ENCODE measurements at places on chromosomes 1 and 21.

- DNase-seq: no peak
Measured at GRCh38 chr1:55210990-55211801, 4.0 kb downstream of the USP24 start.

GRCh38 chr1:192707978-192708547 lies 72.1 kb downstream of the RGS13 start:
- no peak for DNase-seq

- DNase-seq: no peak
Measured at GRCh38 chr1:111556325-111557037, 53.0 kb upstream of the ADORA3 start.

DNA sequence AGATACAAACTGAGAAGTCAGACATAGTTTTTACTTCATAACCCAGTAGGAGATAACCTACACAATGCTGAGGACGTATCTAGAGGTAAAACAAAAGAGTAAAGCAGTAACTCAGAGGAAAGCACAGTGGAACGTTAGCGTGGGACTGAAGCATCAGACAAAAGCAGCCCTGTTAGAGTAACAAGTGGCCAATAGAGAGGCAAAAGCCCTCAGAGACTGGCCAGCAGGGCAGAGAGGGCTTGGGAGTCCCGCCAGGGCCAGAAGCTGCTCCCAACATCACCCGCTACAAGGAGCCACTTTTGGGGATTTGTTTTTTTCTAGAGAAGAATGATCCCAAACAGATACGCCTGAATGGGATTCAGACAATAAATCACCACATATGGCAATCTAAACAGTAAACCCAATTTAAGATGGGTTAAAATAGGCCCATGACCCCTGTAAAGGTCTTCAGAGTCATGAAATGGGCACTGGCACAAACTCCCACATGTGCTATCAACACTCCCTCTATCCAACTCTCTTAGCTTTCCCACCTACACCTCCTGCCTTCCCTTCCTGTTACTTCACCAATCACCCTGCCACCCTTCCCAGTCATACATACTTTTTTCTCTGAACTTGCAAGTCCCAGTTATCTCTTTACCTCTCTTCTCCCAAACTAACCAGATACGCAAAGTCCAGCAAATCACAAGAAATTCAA lies 17.2 kb downstream of the TADA1 start:
- no peak for DNase-seq

- no peak for DNase-seq
Measured at GRCh38 chr1:52725903-52726264, 369 bp upstream of the ZYG11B start.

DNA sequence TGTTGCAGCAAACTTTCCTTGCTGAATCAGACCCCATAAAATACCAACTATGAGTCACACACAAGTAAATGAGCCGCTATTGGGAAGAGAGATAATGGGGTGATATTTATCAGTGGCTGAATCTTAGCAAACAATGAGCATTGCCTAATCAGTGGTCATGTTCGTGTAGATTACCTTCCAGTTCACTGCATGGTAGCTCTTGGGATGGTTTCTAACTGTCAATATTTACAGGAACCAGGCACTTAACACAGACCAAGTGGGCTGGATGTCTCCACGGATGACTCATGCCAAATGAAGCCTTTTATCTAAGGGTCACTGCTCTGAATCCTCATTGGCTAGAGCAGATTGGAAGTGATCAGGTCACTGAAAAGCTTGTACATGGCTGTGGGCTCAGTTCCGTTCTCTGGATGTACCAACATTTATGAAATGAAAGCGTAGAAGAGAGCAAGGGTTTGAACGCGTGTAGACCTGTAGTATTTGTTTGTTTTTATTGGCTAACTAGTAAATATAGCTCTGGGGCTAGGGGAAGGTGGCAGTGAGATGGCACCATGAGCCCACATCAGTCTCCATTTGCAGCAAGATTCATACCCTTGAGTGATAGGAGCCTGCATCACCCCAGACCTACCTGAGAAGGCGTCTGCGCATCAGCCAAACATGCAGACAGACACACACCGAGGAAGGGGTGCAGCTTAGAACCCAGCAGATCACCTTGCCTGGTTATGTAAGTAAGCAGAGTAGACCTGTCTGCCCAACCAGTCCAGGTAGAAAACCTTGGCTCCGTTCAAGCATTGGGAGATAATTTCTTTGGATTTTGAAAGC lies 153.3 kb downstream of the TOMM20 start:
- DNase-seq: no peak

GRCh38 chr1:73556270-73556669 lies 641.7 kb downstream of the LRRIQ3 start:
- DNase-seq: no peak

DNA sequence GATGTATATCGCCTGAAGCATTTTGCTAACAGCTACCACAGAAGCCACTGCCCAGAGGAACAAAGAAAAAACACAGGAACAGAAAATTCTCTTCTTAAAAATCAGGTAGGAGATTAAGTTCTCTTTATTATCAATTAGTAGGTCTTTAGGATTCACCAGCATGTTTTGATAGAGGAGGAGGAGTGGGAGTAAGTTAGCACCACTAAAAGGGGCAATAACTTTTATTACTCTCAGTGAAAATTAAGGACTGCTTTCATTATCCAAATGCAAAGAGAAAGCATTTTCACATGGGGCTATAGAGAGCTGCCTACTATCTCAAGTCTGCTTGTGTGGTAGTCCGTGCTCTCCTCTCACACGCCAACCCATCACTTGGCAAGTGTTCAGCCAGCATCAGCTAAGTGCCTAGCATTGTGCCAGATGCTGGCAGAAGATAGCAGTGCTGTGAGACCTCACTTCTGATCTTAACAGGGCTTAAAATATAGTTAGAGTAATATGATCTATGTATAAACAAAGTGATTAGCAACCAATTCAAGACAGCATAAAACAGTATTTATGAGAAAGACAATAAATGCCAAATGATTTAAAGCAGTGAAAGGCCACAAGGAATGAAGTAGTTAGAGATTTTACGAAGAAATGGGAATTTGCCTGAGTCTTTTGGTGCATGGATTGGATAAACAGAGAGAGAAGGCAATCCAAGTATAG lies 39.8 kb downstream of the ASTN1 start:
- no peak for DNase-seq

GRCh38 chr1:56414728-56415224 lies 164.6 kb downstream of the PLPP3 start:
- DNase-seq: no peak

DNA sequence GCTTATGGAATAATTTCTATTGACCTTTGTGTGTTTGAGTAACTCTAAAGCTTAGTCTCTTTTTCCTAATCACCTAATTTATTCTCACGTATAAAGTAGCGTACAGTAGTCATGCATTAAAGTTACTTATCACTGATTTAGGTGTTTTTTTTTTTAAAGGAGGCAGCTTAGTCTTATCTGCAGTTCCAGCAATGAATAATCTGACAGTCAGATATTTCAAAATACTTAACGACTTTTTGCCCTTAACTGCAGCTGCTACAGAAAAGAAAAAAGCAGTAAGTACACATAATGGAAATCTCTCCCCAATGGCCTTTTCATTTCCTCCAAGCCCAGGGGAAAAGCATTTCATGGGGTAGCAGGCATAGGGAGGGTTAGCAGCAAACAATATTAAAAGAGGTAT lies 54.6 kb downstream of the SLC35F3 start:
- DNase-seq: no peak

DNA sequence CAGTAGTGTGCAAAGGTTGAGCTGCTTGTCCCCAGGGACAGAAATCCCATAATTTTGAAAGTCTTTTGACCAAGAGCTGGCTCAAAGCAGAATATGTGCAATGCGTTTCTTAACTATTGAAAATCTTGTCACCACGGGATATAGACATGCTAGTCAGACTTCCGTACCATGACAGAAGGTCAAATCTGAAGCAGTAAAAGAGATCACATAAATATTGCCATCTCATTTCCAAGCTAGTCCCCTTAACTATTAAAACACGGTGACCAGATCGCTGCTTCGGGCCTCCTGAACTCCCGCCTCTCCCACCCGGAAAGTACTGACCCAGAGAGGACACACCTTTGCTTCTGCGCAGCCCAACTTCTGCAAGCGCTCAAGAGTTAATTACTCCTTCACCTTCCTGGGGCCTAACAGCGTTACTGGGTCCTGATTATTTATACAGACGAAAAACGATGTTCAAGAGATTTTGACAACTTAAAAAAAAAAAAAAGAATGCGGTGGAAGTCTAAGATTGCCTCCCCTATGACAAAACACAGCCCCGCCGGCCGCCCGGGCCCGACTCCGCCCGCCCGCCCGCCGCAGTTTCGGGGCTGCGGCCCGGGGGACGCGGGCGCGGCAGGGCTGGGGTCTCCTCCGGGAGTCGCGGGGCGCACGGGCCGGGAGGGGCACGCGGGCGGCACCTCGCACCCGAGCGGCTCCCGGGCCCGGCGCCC lies 692 bp downstream of the SORT1 start:
- DNase-seq: no peak

DNA sequence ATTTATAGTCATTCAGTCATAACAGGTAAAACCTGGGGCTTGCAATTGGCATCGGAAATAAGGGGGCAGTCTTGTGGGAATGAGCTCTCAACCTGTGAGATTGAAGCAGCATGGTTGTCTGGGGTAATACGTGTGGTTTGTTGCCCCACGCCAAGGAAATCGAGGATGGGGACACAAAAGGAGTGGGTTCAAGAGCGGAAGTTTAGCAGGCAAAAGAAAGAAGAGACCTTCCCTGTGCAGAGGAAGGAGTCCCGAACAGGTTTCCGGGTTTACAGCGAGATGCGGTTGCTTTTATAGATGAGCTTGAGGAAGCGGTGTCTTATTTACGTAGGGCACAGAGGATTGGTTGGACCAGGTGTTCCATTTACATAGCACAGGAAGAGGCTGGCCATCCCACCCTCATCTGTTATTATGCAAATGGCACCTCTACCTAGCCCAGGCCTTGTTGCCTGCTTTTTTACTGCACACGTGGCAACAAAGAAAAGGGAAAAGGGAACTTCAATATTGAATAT lies 37.3 kb downstream of the IFNAR1 start:
- peak; percentile 56 for DNase-seq

DNA sequence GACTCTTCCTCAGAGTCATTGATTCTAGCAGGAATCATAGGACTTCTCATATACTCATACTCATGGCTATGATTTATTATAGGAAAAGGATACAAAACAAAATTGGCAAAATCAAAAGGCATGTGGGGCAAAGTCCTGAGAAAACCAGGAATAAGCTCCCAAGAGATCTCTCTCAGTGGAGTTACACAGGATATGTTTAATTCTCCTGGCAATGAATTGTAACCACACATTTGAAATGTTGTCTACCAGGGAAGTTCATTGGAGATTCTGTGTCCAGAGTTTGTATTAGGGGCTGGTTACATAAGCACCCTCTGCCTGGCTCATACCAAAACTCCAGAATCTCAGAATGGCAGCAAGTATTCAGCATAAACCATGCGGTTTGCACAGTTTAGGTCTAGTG lies 63.9 kb downstream of the ADAMTS1 start:
- DNase-seq: no peak

GRCh38 chr1:184664042-184664660 lies 90.5 kb downstream of the EDEM3 start:
- no peak for DNase-seq

DNA sequence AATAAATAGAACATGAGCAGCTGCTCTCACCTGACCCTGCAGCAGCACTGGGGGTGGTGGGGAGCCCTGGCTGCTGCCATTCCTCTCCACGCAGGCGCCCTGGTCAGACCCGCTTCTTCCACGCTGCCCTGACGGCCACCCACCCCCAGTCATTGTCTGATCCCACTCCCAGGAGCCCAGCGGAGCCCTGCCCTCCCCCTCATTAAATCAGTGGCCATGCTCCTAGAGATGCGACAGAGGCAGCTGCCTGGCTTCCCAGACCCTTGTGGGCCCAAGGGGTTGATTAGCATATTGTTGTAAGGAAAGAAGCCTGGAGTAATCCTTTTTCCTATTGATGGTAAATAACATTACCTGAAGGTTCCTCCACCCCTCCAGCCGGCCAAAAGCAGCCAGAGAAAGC lies 301.5 kb downstream of the RRAGC start:
- no peak for DNase-seq

- no peak for DNase-seq
Measured at GRCh38 chr1:31259746-31260145, 20.1 kb upstream of the NKAIN1 start.

DNA sequence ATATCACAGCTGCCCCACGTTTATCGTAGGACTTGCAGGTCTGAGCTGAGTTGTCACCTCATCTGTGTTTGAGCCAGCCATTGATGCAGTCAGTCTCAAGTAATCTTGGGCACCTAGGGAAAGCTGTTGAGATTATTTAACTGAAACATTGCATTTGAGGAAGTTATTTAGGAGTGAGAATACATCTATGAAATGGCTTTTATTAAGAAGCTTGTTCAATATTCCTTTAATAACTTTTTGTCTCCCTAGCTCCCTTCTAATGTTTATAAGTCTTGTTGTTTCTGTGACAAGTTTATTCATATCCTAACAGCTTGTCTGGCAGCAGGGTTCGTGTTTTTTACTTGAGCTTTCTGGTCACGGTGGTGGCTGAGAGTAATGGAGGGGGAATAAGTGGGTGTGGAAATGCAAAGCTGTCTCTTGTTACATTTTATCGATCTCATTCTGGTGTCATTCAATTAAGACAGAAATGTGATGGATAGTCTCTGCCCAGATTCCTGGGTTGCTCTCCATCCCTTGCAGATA lies 555.9 kb downstream of the USP25 start:
- no peak for DNase-seq

- DNase-seq: peak; percentile 21
Measured at GRCh38 chr1:62082456-62083363, 111.9 kb upstream of the L1TD1 start.

- peak; percentile 99 for DNase-seq
Measured at GRCh38 chr1:156751757-156752481, 444 bp upstream of the HDGF start.

DNA sequence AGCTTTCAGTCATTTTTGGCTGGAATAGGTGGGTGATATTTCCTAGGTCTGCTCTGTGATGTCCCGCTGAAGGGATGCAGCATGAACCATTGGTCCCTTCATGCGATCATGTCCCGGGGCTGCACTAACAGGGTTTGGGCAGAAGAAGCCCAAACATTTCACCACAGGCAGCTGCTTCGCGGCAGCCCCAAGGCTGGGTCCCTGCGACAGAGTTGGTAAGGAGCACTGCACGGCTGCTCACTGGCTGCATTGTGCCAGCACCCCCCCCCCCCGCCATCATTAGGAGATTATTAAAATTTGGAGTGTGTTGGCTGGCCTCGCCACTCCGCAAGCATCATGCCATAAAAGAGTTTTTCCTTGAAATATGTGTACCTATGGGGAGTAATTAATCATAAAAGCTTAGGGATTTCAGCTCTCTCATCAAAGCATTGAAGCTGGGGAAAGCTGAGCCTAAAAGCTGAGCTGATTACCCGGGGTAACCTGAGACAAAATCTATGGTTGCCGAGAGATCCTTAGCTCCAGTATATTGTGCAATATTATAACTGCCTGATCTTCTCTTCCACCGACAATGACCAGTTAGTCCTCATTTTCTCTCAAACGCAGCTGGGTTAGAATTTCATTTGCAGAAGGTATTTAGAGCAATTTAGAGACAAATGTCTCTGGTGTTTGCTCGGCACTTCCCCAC lies 62.5 kb downstream of the PEX14 start:
- DNase-seq: no peak

All from activated CD4-positive, alpha-beta T cell treated with anti-CD3 and anti-CD28 coated beads, Interleukin-2, amount 50 U/mL, for 4 hours (primary cell).